ENCODE measurements at places on chromosomes 6 and 20. TPM values are rescaled to one million over a fixed set of nuclear protein-coding genes. Genes with fewer than 3 reads are reported as not detected.
A peak's percentile ranks its signal among the peaks of the same experiment; 100 is the strongest.

GRCh38 chr6:18036781-18037180 lies 49.3 kb upstream of the KIF13A start:
- DNase-seq, result no peak

DNA sequence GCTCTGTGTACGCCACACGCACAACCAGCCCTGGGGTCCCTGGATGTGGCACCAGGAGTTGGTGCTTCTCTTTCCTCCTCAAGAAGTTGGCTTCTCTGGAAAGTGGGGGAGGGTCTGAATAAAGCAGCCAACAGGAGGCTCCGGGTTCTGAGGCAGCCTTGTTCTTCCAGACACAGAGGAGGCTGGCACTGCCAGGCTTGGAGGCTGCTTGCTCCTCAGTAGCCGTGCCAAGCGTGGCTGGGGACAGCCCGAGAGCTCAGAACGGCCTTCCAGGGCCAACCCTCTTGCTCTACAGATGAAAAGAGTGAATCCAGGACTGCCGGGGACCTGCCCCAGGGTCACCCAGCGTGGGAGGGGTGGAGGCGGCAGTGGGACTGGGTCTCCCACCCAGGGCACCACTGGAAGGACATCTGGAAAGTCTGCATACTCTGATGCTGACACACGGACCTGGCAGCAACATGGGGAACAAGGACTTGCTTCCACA lies 70.4 kb downstream of the SLC22A23 start:
- DNase-seq, result no peak

GRCh38 chr6:36623547-36624459 lies 29.6 kb downstream of the SRSF3 start:
- peak; percentile 83 for DNase-seq

DNA sequence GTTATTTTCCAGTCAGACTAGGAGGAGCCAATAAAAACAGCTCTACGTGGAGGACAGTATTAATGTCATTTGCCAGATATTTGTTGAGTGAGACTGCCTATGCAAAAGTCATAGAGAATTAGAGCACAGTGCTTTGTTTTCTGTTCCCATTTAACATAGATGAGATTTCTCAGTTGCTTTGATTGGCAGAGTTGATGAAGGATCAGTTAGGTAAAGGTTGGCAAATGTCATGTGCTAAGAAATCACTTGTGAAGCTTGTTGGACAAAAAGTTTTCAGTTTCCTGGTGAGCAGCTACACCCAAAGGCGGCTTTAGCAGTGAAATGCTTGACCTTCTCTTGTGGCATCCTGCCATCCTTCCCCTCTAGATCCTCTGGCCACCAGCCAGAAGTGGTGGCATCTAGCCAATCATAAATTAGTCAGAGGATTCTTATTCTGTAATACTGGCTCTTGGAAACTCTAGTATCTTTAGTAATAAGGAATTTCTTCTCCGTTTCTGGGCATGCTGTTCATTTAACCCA lies 37.0 kb downstream of the BCKDHB start:
- DNase-seq, result peak; percentile 54

GRCh38 chr6:149311293-149311692 lies 6.2 kb upstream of the TAB2 start:
- DNase-seq, result no peak

- no peak for DNase-seq
Observed at GRCh38 chr6:46963626-46964025, 41.9 kb upstream of the ADGRF5 start.

DNA sequence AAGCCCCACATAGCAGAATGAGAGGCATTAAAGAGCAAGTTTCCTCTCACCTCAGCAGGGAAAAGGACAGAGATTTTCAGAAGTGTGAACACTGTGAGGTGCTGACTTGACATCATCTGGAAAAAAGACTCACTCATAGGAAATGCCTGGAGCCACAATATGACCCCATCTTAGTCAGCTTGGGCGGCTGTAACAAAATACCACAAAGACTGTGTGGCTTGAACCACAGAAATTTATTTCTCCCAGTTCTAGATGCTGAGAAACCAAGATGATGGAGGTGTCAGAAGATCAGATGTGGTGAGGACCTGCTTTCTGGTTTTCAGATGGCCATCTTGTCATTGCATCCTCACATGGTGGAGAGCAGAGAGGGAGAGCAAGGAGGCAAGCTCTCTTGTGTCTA lies 253.1 kb downstream of the ADGB start:
- DNase-seq, result peak; percentile 23

DNA sequence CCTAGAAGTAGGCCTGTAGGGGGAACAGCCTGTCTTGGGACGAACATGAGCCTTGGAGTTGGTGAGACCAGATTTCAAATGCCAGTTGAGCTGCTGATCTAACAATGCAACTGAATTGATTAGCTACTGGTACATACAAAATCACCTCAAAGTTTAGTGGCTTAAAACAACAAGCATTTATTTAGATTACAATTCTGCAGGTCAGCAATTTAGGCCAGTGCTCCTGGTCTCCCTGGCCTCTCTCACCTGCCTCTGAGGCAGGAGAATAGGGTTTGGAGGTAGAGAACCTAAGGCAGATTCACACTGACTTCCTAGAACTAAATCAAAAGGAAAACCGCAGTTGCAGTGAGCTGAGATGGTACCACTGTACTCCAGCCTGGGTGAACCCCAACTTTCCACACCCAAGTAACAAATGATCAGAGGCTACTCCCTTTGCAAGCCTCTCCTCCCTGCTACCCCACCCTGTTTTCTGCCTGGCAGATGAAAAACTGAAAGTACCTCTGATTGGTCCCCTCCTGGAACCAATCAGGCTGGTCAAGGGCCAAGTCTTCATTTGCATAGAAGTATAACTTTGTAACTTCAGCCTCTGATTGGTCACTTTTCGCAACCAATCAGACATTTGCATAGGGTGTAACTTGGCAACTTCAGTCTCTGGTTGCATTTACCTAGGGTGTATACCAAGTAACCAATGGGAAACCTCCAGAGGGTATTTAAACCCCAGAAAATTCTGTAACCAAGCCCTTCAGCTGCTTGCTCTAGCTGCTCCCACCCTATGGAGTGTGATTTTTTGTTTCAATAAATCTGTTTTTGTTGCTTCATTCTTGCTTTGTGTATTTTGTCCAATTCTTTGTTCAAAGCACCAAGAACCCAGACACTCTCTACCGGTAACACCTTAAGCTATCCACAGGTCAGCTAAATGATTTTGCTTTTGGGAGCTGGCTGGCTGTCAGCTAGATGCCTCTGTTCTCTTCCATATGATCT lies 8.1 kb upstream of the UBR2 start:
- DNase-seq, result peak; percentile 69

Gene BPIFB4
- total RNA-seq, result not detected
